GM03348 (cell line): ENCODE measurements at places on chromosomes 16 and 17.

DNA sequence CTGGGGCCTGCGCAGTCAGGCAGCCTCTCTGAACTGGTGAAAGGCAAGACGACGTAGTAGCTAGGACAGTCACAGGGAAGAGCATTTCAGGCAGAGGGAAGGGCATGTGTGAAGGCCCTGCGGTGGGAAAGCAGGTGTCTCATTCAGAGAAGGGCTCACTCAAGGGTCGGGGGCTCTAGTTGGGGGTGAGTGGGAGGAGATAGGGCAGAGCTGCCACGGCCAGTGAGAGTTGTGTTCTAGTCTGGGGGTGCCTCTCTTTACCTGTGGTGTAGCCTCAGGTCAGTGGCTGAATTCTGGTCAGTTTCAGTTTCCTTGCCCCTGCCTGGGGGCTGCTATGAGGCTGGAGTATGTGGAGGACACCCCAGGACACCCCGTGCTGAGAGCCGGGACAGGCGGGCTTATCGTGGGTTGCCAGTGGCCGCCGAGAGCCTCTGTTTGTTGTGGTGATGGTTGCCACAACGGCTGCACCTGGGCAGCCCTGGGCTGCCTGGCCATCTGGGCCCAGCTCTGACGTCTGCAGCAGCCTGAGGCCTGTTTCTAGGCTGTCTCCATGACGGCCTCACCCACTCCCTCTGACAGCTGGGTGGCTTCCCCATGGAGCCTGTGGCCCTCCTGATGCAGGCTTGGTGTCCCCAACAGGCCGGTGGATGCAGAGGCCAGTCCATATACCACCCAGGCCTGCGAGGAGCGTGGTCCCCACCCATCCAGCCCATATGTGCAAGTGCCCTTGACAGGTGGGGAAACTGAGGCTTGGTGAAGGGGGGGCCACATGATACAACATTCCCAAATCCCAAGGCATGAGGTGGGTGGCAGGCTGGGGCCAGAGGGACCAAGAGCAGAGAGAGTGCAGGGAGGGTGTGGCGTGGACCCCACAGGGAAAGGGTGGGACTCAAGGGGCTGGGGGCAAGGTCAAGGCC is 10.8 kb downstream of the MAP2K3 start:
- DNase-seq = peak; percentile 16

GRCh38 chr17:44776628-44777393 is 18.0 kb downstream of the ADAM11 start:
- DNase-seq = no peak

- DNase-seq = no peak
These were observed 40.3 kb downstream of the COX4I1 start for GRCh38 chr16:85839681-85840240.

- no peak for DNase-seq
These were observed 760.1 kb downstream of the CDH11 start for GRCh38 chr16:64361753-64362152.

GRCh38 chr17:7650509-7651096 is at the start of gene ATP1B2:
Gene ATP1B2 (plus strand): TSS chr17:7650926. CDS start chr17:7651519, 593 bp downstream.
- peak; percentile 63 for DNase-seq

GRCh38 chr17:64785011-64785421 is 122.9 kb upstream of the SMURF2 start:
- no peak for DNase-seq

DNA sequence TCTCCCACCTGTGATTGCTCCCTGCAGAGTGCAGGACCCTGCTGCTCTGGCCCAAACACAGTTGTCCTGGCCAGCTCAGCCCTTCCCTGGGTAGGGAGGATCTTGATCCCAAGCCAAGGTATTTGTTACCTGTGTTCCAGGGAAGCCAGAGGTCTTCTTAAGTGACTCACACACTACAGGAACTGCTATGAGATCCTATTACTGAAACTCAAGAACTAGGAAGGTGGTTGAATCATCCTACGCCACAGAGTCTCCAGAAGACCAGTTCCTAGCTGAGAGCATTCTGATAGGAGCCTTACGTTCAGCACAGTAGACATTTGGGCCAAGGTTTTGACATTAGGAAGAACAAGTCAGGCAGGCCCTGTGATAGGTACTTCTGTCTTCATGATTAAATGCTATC is 12.0 kb downstream of the CHST6 start:
- no peak for DNase-seq

DNA sequence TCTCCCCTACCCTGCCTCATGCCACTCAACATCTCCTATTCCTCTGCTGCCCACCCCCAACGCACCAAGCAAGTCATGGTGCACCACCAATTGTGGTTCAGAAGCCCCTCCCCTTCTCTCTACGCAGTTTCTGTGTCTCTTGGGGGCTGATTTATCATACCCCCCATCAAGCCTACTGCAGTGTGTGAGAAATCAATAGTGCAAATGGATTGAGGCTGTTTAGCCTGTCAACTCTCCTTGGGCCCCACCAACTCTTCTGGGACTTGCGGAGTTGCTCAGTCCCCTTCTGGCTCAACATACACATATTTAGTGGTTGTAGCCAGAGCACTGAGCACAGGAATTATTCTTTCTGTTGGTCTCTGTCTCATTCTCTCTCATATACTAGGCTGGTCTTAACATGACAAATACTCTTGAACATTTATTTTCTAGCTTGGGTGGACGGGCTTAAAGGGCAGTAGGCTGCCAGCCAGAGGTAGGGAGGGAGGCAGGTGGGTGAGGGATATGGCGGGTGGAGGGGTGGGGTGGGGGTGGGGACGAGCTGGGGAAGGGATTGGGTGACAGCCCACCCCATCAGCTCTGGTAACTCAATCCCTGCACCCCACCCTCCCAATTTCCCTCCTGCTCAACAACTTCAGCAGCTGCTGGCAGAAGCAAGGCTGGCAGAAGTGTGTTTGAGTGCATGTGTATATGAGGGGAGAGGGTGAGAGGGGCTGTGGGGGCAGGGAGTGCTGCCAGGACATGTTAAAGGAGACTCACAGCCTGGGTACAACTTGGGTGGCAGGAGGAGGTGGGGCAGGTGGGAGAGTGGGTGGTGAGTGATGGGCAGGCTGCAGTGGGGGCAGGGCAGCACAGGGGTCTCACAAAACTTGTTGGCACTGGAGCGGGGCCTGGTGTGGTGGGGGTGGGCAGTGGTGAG is 4.9 kb downstream of the RARA start:
- DNase-seq = no peak

DNA sequence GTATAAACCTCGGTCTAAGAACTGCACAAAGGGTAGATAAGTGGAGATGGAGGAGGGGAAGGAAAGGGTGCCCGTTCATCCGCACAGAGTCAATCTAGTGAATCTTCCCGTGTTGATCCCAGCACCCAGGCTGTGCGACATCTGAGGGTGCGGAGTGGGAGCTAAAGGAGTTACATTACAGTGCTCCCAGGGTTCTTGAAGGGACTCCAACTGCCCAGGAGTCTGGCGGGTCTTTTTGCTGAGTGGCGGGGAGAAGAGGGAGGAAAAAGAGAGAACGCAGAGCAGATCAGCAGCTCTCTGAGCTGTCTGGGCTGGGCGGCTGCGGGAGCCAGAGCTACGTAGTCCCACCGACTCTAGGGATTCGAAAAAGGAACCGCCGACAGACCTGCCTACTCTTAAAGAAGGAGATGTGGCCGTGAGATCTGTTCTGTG is 1.6 kb upstream of the CA10 start:
- no peak for DNase-seq

GRCh38 chr16:84479716-84480450 is 24.6 kb downstream of the MEAK7 start:
- DNase-seq = no peak

- no peak for DNase-seq
These were observed 60.2 kb downstream of the WSB1 start for GRCh38 chr17:27354051-27354490.
